ENCODE measurements at places on chromosomes 16 and 17.

GRCh38 chr17:31586946-31587345, 195.5 kb downstream of the RAB11FIP4 start:
- no peak for DNase-seq

DNA sequence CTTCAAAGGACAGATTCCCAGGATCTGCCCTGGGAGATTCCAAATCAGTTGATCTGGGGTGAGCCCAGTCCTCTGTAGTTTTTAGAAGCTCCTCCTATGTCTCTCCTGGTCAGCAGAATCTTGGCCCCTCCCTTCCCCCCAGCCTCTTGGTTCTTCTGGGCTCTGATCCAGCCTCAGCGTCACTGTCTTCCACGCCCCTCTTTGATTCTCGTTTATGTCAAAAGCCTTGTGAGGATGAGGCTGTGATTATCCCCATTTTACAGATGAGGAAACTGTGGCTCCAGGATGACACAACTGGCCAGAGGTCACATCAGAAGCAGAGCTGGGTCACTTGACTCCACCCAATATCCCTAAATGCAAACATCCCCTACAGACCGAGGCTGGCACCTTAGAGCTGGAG, 840 bp upstream of the CDH5 start:
- DNase-seq, result no peak

DNA sequence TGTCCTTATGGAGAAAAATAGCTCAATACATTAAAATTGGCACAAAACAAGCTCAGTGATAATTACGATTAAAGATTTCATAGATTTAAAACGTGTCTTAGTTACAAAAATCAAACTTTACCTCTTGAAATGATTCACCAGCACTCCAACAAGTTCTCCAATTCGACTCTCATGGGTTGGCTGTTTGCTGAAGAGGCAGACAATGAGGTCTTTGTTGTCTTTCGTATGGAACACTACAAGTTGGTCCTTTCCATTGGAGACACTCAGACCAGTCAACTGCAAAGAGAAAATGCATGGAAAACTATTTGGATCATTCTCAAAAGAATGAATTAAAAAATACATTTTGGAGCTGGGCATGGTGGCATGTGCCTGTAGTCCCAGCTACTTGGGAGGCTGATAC, 118.2 kb downstream of the CDK5R1 start:
- no peak for DNase-seq

GRCh38 chr16:53281280-53281679, 153.0 kb upstream of the RBL2 start:
- DNase-seq, result no peak

DNA sequence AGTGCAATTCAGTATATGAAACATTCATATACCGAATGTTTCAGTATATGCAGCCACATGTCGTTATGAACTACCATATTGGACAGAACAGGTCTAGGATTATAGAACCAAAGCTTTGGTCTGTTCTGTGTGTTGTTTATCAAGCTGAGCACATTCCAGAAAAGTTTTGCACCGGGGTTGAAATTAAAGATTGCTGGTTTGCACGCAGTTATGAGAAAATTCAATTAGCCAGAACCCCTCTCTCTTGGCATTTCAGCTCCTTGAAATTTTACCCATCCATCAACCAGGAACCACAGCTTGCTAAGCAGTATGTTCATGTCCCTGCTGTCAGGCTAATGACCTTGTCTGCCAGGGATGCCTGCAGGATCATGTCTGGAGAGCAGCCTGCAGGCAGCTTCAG, 9.5 kb downstream of the KRT32 start:
- DNase-seq, result no peak

- DNase-seq, result no peak
Observed at GRCh38 chr16:54447576-54448440, 161.2 kb upstream of the IRX3 start.

DNA sequence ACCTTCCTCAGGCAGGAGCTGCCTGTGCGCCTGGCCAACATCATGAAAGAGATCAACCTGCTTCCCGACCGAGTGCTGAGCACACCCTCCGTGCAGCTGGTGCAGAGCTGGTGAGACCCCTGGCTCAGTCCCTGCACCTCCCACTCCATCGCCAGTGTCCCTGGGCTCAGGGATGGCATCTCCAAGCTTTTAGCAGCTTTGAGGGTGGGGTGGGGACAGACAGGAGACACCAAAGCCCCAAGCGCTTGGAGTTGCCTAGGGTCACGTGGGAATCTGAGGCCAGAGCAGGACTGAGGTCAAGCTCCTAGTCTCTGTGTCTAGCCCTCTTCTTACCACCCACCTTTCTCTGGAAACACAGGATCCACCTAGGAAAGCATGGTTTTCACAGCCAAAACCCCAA, 2.3 kb downstream of the PDK2 start:
- DNase-seq, result no peak

GRCh38 chr17:51298508-51299371, 38.4 kb downstream of the UTP18 start:
- DNase-seq, result no peak

GRCh38 chr16:50679266-50679665, 1.8 kb downstream of the SNX20 start:
- no peak for DNase-seq

DNA sequence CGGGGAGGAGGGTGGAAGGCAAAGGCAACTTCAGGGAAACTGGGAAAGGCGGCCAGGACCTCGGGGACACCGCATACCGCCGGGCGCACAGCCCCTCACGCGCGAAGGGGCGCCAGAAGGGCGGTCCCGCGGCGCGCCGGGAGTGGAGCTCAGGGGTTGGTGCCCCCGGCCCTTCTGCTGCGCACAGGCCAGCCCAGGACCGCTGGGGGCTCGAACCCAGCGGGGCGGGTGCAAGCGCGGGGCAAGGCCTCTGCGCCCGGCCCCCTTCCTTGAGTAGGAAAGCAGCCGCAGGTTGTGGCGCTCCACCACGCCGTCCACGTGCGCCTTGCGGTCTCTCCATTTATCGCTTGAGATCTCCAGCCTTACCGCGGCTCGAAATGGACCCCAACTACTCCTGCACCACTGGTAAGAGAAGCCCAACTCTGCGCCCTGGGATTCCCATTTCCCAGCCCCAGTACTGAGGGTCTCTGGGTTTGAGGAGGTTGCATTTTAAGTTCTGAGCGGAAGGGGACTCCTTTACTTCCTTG, 3.0 kb upstream of the MT1A start:
- DNase-seq, result no peak

- no peak for DNase-seq
Observed at GRCh38 chr17:46901291-46901690, 21.7 kb upstream of the GOSR2 start.

DNA sequence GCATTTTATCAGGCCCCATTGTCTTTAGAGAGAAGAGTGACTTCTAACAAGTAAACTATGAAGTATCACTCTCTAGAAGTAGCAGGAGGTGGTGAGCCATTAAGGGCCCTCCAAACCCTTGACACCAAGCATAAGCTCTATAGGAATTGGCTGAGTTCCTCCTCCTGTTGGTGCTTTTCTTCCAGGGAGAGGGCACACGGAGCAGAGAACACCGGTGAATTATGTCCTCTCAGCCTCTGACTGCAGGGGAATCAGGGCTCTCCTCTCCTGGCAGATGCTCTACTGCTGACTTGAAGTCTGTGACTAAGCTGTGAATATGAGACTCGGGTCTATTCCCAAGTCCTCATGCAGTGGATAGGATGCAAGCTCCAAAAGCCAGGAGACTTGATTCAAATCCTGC, 32.3 kb downstream of the CHD9 start:
- no peak for DNase-seq

DNA sequence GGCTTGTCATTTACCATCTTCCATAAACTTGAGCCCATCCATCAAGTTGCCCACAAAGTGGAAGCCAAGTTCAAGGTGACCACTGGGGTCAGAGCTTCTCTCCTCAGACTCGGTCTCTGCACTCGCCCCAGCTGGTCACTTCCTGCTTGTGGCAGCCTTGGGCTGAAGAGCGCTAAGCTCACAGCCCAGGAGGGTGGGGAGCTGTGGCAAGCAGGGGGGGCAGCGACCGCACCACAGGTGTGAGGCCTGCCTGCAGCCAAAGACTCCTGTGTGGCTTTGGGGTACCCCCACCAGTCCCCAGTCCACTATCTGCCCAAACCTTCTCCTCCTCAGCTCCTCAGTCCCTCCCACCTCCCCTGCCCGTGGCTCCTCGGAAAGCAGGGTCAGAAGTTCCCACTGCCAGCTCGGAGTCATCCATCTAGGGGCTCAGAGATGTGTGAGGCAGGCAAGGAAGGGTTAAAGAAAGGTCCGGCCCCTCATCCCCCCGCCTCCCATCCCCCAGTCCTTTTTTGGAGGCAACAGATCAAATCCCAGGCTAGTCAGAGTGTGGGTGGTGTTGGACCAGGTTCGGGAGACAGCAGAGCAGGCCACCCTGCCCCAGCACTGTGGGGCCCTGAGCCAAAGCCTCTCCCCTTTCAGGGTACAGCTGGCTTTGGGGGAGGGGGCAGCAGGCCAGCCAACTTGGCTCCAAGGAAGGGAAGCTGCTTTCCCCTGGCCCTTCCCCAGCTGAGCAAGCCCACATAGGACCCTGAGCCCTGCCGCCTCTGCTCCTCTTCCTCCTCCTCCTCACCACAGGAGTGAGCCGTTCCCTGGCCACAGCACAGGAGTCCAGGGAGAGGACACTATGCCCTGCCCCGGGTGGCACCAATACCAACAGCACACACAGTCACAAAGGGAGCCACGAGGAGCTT, 3.2 kb downstream of the CSF3 start:
- no peak for DNase-seq

DNA sequence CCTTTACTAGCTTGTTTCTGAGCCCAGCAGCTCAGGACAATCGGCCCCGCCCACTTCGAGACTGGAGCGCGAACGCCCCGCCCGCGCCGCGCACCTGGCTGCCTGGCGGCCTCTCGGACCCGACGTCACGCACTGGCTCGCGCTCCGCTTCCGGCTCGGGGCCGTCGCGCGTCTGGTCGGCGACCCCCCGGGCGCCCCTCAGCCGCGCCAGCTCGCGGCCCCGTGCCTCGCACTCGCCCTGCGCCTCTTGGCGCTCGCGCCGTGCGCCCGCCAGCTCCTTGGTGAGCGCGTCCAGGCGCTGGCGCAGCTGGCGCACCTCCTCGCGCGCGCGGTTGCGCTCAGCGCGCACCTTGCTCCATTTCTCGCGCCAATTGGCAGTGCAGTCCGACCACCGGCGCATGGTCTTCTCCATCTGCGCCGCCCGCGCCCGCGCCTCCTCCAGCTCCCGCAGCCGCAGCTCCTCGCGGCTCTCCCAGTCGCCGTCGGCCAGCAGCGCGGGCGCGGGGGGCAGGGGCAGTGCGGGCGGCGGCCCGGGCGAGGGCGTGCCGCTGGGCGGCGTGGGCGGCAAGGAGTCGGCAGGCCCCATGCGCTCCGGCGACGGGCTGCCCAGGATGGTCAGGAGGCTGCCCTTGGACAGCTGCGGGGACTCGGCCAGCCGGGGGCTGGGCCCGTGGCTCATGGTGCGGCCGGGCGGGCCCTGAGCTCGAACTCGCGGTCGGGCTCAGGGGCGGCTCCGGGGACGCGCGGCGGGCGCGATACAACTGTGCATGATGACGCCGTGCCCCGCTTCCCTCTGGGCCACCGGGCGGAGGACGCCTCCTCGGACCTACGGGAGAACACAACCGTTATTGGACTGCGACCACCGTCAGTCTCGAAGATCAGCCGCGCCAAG, 7.6 kb downstream of the CCDC102A start:
- DNase-seq, result no peak

GRCh38 chr17:28972437-28972836, 21.1 kb upstream of the PHF12 start:
- DNase-seq, result no peak

DNA sequence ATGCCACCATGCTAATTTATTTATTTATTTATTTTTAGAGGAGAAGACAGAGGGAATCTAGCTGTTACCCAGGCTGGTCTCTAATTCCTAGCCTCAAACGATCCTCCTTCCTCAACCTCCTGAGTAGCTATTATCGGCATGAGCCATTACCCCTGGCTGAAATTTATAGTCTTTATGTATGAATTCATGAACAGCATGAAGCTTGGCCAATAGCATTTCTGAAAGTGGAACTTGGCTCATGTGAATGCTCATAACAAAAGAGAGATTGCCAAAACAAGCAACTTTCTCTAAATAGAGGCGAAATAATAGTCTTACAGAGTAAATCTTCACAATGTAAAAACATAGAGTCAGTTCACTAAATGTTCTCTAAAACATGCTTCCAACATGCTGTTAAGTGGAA, 30.1 kb upstream of the SMURF2 start:
- DNase-seq, result no peak
